Transverse colon (tissue), 4 donors: ENCODE measurements at places on chromosomes 2 and 18. TPM values are rescaled to one million over a fixed set of nuclear protein-coding genes. Genes with fewer than 3 reads are reported as not detected.

DNA sequence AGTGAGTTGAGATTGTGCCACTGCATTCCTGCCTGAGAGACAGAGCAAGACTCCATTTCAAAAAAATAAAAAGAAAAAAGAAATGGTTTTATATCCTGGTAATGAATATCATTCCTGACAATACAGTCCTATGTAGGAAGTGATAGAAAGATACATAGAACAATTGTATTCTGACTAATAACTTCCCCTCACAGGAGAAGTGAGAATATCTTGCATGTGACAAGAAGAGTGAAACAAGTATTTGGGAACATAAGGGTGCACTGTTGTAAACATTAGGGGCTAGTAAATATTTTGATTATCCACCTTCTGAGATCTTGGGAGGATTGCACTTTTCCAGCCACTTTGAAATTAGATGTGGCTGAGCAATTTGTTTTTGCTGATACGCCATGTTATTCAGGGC lies 40.7 kb downstream of the KLHL14 start:
- no peaks in the 10 kb centered on the region for H3K27me3 ChIP-seq
- H3K36me3 ChIP-seq: no peaks in the 10 kb centered on the region
- DNase-seq: no peak
- H3K4me3 ChIP-seq: no peak overlapping the region

The G6PC2 gene
- 0.55 TPM for total RNA-seq

The IGFBP2 gene
- 69.7 TPM for total RNA-seq

- H3K27me3 ChIP-seq: no peaks in the 10 kb centered on the region
- peaks cover 6% of the 10 kb centered on the region for H3K4me1 ChIP-seq
- H3K4me3 ChIP-seq: no peak overlapping the region
Measured at GRCh38 chr18:12361770-12362378, 15.2 kb downstream of the AFG3L2 start.

The SULT1C4 gene
- not detected for total RNA-seq

DNA sequence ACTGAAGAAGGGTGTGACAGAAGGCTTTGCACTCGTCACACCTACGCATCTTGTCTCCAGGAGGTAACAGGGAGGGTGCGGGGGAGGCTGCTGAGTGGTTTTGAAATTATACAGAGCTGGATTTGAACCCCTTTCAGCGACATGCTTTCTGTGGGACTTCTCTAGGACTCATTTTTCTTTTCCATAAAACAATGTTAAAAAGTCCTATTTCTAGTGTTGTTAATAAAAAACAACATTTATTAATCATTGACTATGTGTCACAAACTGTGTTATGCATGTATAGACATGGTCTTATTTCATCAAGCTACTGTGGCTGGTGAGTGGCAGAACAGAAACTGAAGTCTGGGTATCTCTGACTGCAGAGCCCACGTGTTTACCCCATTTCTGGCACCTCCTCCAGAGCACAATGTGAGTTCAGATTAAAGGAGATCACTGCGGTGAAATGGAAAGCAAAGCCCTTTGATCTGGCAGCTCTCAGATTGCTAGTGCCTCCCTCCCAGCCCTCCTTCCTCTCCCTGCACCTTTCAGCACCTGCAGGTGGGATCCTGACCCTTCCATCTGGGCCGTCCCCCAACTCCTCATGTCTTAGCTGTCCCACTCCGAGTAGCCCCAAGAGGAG lies 315.5 kb upstream of the MYT1L start:
- no peaks in the 10 kb centered on the region for H3K4me1 ChIP-seq
- no peak for DNase-seq
- H3K27me3 ChIP-seq: no peaks in the 10 kb centered on the region
- H3K36me3 ChIP-seq: no peaks in the 10 kb centered on the region

GRCh38 chr2:187847245-187848208 lies 293.3 kb upstream of the TFPI start:
- no peak overlapping the region for H3K4me3 ChIP-seq
- H3K27me3 ChIP-seq: no peaks in the 10 kb centered on the region
- no peaks in the 10 kb centered on the region for H3K36me3 ChIP-seq
- no peak for DNase-seq
- H3K4me1 ChIP-seq: no peaks in the 10 kb centered on the region

The NEU2 gene
- not detected for total RNA-seq
